Activated naive CD4-positive, alpha-beta T cell treated with anti-CD3 and anti-CD28 coated beads, Interleukin-2, amount 50 U/mL, for 72 hours (primary cell): ENCODE measurements at places on chromosomes 6 and 20. TPM values are rescaled to one million over a fixed set of nuclear protein-coding genes. Genes with fewer than 3 reads are reported as not detected.

PKIG gene
- 10.5 TPM for total RNA-seq

SMIM8 gene
- total RNA-seq = 10.9 TPM

TMEM244 gene
- total RNA-seq = not detected

DSE gene
- 5.8 TPM for total RNA-seq

LZTS3 gene
- total RNA-seq = 2.0 TPM

LTB gene
- total RNA-seq = 294 TPM

RAET1G gene
- total RNA-seq = not detected

SLC32A1 gene
- not detected for total RNA-seq

DNA sequence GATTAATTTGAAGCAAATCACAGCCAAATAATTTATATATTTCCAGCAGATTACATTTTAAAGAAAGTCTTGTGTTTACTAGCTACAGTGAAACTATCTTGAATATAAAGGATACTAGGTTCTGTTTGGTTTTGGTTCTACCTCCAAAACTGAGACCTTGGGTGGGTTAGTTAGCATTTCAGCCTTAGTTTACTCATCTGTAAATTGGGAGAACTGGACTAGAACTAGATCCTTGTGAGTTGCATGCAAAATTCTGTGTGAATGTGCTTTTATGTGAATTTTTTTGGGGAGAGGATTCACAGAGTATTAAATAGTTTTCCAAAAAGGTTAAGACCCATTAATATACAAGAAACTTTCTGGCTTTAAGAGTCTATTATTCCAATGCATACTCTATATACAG is 4.1 kb downstream of the GMNN start:
- no peak for DNase-seq

GRCh38 chr6:163319609-163320366 is 94.7 kb upstream of the QKI start:
- no peak for DNase-seq

DNA sequence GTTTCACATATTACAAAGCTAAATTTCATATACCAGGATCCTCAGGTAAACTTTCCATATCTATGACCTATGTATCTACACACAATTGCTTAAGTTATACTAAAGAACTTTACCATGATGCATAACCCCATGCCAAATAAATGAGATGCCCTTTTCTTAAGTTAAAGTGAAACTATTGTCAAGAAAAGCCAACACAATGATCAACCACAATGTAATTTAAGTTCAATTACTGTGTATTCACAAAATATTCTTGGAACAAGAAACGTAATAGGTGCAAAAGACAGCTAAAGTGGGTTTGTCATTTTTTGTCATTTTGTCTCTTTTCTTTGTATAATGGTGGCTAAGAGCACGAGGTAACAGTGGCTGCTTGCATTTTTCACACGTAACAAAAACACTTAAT is 158.0 kb upstream of the SHLD1 start:
- DNase-seq = no peak

DNA sequence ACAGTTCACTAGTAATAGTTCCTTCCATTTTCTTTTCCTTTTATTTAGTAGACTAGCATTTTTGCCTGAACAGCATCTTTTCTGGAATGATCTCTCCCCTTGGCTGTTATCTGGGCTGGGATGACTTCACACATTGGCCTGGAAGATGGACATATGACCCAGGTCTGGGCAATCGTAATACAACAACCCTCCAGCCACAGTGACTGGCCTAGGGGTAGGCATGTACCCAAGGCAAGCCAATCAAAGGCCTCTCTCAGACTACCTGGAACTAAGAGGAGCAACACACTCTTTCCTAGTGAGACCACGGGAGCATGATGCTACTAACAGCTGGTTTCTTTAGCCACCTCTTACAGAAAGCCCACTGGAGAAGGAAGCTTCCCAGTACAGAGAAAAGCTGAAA is 252.2 kb downstream of the GMPR start:
- DNase-seq = no peak

DNA sequence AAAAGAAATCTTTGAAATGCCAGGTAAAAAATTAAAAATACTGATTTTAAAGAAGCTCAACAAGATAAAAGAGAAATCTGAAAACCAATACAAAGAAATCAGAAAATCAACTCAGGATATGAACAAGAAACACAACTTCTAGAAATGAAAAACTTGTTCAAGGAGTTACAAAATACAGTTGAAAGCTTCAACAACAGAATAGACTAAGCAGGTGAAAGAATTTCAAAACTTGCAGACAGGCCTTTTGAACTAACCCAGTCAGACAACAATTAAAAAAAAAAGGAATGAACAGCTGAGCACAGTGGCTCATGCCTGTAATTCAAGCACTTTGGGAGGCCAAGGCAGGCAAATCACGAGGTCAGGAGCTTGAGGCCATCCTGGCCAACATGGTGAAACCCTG is 57.8 kb downstream of the PDSS2 start:
- no peak for DNase-seq

DNA sequence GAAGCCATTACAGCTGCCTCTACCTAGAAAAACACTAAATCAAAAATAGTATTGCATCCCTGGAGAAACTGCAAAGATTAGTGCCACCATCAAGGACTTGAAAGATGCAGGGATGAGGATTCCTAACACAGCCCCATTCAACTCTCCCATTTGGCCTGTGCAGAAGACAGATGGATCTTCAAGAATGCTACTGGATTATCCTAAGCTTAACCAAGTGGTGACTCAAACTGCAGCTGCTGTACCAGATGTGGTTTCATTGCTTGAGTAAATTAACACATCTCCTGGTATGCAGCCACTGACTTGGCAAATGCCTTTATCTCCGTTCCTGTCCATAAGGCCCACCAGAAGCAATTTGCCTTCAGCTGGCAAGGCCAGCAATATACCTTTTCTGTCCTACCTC is 117.4 kb downstream of the TBC1D32 start:
- no peak for DNase-seq

GRCh38 chr6:155432293-155432692 is 23.3 kb downstream of the NOX3 start:
- no peak for DNase-seq

DNA sequence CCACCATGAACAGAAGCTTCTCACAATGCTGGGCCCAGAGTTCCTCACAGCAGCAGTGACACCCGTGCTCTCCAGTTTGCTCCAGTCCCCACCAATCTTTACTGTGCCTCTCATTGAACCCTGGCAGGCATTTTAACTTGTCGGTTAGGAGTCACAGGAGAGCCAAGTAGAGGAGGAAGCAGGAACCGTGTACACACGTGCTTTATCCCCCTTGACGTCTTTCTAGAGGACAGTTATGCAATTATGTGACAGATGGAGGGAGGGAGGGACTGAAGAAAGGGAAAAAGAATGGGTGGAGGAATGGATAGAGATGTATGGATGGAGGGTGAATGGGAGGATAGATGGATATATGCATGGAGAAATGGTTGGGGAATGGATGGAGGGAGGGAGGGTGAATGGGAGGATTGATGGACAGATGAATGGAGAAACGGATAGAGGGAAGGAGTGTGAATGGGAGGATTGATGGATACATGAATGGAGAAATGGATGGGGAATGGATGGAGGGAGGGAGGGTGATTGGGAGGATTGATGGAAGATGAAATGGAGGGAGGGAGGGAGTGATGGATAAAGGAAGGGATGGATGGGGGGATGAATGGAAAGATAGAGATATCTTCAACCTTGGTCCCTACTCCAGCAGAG is 26.0 kb downstream of the RBM38 start:
- DNase-seq = no peak

DNA sequence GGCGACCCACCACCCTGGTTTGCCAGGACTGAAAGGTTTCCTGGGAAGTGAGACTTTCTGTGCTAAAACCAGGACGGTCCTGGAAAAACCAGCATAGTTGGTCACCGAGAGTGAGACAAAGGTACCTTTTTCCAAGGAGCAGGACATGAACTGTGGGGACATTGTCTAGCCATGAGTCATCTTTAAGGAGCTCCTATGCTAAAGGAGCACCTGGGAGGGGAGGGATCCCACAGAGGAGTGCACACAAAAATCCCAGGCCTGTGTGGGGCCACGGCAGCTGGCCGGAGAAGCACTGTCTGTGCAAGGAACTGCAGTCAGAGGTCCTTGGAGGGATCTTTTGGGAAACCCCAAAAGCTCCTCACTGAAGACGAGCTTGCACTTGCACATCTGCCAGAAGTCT is 109.1 kb upstream of the PLEKHG1 start:
- no peak for DNase-seq

DNA sequence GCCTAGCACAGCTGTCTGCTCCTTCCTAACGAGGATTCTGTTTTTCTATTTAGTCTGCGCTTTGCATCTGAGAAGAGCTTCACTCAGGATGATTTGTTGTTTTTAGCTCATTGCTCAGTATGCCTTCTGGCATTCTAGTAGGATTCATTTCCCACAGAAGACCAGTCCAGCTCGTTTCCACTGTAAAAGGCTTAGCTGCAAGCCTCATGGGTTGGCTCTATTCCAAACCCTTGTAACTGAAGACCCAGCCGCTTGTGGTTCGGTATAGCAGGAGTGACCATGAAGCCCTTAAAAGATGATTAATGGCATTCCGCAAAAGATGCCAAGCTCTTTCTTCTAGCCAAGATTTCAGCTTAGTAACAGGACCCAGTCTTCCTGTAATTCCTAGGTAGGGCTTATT is 7.2 kb downstream of the ADGRF1 start:
- DNase-seq = no peak

DNA sequence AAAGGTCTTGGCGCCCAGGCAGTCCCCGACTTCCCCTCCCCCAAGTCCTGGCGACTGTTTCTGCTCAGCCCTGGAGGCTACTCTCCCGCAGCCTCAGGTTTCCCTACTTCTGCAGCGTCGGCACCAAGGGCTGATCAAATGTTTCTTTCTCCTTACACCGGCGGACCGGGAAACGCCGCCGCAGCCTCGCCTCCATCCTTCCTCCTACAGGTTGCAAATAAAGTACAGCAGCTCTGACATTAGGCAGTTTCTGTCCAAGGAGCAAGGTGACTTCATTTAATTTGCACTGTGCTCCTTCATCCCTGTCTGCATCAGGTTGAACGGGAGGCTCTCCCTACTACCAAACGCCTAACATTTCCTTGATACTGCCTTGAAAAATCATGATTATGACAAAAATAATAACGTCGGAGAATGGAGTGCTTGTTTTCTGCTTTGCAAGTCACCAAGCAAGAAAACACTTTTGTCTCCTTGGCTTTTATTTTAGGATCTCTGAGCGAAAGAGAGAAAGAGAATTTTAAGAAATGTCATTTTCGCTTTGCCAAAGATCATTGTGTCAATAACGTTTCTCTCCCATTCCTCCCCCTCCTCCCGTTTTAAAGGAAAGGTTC is 1.0 kb downstream of the CLIC5 start:
- peak; percentile 57 for DNase-seq

DNA sequence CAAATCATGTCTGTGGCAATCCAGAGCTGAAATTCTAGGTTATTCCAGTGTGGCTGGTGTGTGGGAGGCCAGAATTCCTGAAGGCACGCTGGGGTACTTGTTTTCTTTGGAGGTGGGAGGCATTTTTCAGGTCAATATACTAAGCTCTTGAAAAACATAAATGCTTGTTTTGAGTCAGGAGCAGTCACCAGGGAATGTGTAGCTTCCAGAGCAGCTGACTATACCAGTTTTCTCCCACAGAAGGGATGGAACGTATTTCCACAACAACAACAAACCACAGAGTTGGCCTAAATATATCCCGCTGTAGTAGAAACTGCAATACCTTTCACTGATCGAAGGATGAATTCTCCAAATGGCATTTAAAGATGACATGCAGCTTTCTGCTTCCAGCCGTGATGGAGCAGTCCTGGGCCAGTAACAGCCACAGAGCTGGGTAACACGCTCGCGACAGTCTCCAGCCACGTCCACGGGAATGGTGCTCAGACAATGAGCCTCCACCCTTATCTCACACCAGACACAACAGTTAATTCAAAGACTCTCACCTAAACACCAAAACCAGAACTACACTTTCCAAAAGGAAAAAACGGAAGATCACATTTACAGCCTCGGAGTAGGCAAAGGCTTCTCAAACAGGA is 23.2 kb downstream of the CHRNA4 start:
- no peak for DNase-seq

DNA sequence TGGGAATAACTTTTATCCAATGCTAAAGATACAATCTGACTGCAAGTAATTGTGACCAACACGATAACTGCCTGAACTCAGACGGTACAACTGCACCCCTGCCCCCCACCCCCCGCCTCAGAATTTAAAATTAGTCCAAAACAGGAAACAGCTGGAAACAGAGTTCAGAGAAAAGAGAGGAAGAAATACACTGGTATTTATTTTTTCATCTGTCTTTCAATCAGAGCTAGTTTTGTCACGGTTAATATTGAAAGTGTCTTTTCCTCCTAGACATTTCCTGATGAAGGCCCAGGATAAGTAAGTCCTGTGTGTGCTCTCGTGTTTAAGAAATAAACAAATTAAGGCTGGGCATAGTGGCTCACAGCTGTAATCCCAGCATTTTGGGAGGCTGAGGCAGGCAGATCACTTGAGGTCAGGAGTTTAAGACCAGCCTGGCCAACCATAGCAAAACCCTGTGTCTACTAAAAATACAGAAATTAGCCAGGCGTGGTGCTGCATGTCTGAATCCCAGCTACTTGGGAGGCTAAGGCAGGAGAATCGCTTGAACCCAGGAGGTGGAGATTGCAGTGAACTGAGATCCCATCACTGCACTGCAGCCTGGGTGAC is 21.5 kb downstream of the ACSS1 start:
- DNase-seq = no peak

DNA sequence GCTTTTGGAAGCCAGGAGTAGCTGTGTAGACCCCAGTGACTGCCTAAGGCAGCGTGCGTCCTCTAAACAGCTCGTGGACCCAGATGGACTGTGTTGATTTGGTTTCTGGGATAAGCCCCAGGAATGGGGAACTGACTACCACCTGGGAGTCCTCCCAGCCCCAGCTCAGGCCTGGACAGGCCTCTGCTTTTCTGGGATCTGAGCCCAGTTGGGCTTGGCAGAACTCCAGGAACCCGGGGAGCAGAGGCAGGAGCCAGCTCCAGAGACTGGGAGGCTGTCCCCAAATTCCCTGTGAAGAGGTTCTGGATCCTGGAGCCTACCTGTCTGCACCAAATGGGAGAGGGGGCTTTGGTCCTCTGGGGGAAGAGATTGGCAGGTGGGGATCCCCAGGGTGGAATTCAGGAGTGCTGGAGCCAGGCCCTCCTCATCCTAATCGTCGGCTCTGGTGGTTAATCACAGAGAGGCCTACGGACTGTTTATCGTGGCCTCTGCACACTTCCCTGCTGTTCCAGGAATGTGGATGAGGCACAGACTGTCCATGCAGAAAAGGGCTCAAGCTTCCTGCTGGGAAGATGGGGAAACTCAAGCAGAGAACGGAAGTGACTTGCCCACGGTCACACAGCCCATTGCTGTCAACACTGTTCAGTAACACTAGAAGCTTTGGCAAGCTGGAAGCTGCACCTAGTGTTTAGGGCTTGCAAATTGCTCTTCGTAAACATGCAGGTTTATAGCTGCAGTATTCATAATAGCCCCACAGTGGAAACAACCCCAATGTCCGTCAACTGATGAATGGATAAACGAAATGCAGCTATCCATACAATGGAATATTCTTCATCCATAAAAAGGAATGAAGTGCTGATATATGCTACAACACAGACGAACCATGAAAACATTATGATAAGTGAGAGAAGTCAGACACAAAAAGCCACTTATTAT is 100.6 kb downstream of the KCNB1 start:
- no peak for DNase-seq

GRCh38 chr6:44485601-44486401 is 98.3 kb downstream of the CDC5L start:
- no peak for DNase-seq
